Muscle of back (tissue), 13 donors: ENCODE measurements at places on chromosomes 7 and 10.

DNA sequence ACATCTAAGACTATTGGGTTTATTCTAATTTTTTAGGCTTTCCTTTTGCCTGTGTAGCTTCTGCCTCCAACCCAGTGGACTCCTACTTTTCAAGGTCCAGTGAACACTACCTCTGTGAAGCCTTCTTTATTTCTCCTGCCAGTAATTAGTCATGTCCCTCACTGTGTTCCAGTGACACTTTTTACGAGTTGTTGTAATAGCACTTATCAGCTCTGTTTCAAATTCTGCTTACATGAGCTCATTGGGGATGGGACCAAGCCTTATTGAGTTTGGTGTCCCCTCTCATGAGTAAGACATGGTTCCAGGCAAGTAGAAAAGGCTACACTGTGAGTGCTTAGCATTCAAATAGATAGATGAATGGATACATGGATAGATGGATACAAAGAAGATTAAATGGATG lies 184.6 kb downstream of the HIBADH start:
- DNase-seq = no peak

DNA sequence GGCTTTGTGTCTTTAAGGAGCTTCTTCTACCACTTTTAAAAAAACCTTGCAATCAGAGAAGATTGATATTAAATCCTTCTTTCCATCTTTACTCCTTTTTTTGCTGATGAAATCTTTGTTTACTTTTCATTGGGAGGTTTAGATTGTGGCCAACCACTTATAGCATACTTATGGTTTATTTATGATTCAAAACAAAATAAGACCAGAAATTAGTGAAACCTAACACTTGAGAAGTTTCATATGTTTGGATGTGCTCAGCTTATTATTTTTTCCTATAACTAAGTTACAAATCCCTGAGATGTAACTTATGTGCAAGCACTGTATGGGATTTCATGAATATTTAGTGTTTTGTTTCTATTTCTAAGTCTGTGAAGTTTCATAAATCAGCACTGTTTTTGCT lies 13.5 kb upstream of the PRPS1L1 start:
- DNase-seq = no peak

GRCh38 chr10:79938728-79939406 lies 10.0 kb downstream of the SFTPD start:
- DNase-seq = peak; percentile 53

- peak; percentile 13 for DNase-seq
Observed at GRCh38 chr7:147151661-147152060, 1035.1 kb downstream of the CNTNAP2 start.

GRCh38 chr7:114922652-114923402 lies 933 bp downstream of the MDFIC start:
- peak; percentile 93 for DNase-seq

GRCh38 chr10:60480865-60481563 lies 91.3 kb upstream of the ANK3 start:
- peak; percentile 60 for DNase-seq

DNA sequence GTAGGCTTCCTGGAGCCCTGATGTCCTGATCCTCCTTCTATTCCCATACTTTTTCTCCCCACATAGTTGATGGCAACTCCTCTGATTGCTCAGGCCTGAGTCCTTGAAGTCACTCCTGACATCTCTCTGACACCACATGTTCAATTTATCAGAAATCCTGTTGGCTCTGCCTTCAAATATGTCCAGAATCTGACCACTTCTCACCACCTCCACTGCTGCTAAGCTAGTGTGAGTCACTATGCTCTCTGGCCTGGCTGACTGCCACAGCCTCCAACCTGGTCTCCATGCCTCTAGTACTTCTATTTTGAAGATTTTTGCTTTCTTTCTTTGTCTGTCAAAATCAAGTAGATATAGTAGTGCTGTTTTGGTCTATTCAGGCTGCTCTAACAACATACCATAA lies 53.0 kb downstream of the TMEM229A start:
- DNase-seq = no peak

- DNase-seq = peak; percentile 43
Observed at GRCh38 chr7:29921404-29922010, 68.1 kb downstream of the SCRN1 start.

- DNase-seq = no peak
Observed at GRCh38 chr7:156475179-156475578, 165.4 kb upstream of the RNF32 start.

DNA sequence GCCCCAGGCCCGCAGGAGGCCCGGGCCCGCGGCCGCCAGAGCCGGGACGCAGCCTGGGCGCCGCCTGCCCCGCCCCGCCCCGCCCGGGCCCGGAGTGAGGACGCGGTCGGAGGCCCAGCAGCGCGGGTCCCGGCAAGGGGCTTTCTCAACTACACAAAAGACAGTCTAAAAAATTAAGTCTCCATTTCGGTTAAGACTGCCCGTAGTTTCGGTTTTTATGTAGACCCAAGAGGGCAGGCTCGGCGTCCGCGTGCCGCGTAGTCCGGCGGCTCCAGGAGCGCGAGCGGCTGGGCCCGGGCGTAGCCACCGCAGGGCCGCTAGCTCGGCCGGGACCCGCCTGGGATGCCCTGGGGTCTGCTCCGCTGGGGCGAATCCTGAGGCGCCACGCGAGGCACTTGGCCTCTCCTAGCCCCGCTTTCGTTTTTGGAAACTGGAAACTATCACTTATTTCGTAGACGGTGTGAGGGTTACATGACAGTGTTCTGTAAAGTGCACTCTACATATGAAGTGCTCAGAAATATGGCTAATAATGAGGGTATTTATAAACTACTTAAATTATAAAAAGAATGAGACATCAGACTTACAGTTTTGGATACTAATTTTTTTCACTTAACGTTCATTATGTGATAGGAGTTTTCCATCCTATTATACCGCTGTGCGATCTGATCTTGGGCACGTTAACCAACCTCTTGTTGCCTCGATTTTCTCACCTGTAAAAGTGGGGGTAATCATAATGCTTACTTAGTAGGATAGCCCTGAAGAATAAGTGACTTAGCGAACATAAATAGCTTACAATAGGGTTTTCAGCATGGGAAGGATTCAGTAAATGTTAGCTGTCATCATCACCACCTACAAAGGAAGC lies 573 bp downstream of the BLVRA start:
- DNase-seq = peak; percentile 82
